Effector CD4-positive, alpha-beta T cell (primary cell): ENCODE measurements at places on chromosomes 11 and 22.

GRCh38 chr11:72313912-72314598 lies 70.1 kb upstream of the PHOX2A start:
- no peak for DNase-seq

GRCh38 chr11:44446366-44446762 lies 119.1 kb upstream of the CD82 start:
- no peak for DNase-seq

GRCh38 chr11:69151836-69152235 lies 3.9 kb upstream of the SMIM38 start:
- DNase-seq, result no peak

DNA sequence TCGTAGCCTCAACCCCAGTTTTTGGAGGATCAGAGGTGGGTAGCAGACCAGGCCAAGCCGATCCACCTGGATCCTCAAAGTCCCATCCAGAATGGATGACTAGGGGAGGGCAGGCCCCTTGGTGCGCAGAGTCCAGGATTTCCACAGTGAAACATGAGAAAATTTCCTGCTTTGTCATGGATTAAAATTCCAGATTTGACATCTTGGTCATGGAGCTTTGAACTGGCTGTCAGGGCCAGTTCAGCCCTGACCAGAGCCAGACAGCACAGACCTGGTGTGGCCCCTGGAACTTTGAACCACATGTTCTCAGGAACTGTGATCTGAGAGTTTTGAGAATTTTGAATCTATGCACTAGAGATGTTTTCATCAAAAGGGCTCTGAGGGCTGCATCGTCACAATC lies 177.5 kb downstream of the MN1 start:
- no peak for DNase-seq

DNA sequence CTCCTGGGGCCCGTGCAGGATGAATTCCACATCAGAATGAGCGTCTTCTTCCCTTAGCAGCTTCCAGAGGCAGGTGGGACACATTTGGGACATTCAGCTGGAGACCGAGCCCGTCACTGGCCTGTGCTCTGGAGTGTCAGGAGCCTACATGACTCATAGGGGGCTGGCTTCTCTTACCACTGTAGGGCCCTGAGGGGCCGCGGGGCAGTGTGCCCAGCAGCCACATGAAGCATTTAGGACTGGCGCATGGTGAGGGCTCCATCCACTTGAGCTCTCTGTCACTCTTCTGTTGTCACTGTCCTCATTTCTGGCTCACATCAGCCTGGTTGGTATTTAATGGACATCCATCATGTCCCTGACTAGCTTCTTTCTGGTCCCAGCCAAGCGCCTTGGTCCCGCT lies 38.0 kb upstream of the TEF start:
- no peak for DNase-seq

GRCh38 chr22:50600538-50600937 lies at the start of gene MAPK8IP2:
MAPK8IP2 (plus strand) TSS chr22:50600793; CDS start chr22:50600819, 26 bp downstream.
- DNase-seq, result no peak
